ENCODE measurements at places on chromosomes 11 and 22.

GRCh38 chr22:50016308-50016987, 3.9 kb upstream of the IL17REL start:
- no peak for DNase-seq

GRCh38 chr11:95487391-95487790, 256.4 kb upstream of the SESN3 start:
- DNase-seq, result peak; percentile 32

DNA sequence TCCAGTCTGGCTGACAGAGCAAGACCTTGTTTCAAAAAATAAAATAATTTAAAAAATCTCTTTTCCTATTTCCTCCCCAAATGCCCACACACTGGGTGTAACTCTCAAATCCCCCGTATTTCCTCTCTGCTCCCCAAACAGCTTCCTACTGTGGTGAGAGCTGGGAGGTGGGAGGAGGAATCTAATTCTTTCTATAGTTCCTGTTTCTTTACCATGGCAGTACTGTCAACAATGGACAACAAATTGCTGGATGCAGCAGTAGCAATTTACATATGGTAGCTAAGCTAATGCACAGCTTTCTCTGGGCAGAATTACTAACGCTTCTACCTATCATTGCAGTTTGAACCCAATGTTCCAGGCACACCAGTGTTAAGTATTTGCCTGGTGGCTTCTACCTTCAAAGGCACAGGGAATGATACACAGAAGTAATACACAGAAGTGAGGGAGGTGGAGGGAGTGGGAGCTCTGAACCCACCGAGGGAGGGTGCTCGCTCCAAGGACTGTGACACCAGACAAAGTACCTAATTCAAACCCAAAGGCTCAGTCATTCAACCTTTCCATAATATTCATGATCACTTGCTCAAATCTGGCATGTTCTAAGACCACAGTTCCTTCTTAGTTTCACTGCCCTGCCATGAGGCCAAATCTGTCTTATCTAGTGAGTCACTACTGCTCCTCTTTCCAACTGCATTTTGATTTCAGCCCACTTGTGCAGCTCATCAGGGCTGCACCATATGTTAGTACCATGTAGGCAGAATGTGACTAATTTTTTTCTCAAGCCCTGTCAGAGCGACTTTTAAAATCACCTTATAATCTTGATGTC, 37.9 kb downstream of the CELF1 start:
- no peak for DNase-seq

GRCh38 chr11:128367573-128367972, 219.8 kb downstream of the ETS1 start:
- DNase-seq, result no peak

DNA sequence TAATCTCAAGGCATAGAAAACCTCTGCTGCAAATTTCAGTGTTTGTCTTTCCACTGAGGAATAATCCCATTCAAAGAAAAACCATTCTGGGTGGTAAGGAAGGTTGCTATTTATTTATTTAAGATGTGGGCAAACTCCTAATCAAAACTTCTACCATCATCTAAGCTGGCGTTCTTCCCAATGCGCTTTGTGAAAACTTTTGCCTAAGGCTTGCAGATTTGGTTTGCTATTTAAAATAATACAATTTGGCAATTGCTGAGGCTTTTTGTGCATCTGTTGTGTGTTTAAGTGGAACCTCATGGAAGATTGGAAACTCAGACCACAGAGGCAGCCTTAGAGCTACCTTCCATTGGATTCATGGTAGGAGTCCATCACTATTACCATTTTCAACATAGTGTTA, 309.0 kb downstream of the BLID start:
- DNase-seq, result no peak

- DNase-seq, result no peak
Measured at GRCh38 chr11:19441752-19442553, 201.2 kb upstream of the E2F8 start.

DNA sequence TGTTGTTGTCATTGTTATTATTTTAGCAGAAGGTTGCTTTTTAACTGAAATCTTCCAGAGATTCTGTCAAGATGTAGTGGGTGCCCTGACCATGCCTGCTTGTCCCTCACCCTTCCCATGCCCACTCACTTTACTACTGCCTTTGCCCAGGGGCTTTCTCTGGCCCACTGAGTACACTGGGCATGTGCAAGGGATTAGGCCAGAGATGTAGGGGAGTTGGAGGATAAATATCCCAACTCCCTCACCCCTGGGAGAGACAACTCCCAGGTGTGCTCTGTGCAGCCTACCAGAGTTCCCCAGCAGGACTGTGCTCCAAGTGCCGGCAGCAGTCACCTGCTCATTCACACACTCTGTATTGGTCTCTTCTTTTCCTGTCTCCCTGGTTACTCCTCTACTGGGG, 559.1 kb downstream of the MIAT start:
- no peak for DNase-seq

GRCh38 chr11:76663486-76663810, 7.1 kb downstream of the LRRC32 start:
- DNase-seq, result no peak

- no peak for DNase-seq
Measured at GRCh38 chr11:962688-963087, 37.0 kb downstream of the AP2A2 start.

GRCh38 chr11:126601136-126601535, 245.7 kb downstream of the ST3GAL4 start:
- DNase-seq, result no peak

DNA sequence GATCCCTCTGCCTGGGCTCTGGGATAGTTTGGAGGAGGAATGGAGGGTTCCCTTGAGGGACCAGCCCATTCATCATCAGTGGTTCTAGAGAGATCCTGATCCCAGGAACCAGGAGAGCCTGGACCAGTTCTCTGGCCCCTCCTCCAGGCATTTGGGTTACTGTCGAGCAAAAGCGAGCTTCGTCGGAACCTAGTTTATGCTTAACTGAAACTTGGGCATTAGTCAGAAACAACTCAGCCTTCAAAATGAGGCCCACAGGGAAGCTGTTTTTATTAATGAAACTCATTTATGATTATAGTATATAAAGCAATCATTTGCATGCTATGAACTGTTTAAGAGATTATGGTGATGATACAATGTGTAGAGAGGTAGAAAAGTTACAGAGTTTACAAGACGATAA, 61.4 kb downstream of the LIF start:
- DNase-seq, result no peak

DNA sequence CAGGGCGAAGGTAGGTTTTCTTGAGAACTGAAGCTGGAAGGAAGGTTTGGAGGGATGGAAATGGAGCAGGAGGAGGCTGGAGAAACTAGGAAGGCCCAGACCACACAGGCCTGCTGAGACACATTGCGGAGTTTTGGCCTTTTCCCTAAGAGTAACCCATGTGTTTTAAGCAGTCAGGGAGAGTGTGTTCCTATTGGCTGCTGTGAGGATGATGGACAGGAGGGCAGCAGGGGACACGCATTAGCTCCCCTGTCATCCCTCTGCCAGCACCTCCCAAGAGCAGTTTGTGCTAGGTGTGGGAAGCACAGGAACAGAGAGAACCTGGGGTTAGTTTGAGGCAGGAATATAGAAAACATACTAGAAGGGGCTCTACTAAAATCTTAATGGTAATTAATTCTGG, 842.1 kb downstream of the TBC1D22A start:
- no peak for DNase-seq

DNA sequence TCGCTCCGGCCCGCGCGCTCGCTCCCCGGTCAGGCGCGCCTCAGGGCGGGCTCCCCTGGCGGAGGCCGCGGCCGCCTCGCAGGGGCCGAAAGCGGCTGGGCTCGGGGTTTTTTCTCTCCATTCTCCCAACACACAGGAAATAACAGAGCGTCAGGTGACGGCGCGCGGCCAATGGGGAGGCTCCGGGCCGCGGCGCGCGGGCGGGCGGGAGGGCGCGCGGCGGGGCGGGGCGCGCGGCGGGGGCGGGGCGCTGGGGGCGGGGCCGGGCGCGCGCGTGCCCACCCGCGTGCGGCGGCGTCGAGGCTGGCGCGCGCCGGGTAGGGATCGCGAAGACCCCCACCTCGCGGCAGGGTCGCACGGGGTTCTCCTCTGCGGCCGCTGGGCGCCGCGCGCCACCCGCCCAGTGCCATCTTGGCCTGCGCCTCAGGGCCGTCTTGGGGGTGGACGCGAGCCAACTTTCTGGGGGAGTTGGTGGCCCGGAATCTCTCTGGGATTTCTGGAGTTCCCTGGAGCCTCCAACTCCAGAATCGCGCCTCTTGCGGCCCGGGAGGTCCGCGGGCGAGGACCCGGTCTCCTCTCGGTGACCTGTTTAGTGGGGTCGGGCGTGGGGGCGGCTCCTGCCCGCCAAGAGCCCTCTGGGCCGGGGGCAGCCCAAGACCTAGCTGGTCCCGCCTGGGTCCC, at the start of gene TCF20:
TSS of gene TCF20 (minus strand) at position 144 of the 681 bp plus-strand sequence. CDS start 55,348 bp downstream, outside the sequence.
- peak; percentile 99 for DNase-seq

DNA sequence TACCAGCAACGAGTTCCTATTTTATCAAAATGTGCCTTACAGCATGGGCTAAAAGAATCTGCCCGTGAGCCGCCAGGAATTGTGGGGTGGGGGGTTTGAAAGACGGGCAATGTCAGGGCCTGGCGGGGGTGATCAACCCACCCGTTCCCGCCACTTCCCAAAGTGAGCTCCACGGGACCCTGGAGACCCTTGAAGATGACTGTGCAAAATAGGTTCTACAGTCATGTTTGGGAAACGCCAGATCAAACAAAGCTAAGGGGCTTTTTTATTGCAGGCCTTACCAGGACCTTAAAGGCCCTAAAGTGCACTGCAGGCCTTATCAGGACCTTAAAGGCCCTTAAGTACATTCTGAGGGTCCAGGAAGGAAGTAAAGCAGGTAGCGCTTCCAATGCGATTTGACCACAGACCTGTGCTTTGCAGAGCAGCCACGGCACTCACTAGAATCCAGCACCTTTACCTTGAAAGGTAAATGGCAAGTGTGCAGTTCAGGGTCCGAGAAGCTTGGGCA, 404.1 kb downstream of the SHANK2 start:
- DNase-seq, result no peak

GRCh38 chr11:128789497-128790150, 77.5 kb downstream of the KCNJ1 start:
- DNase-seq, result no peak

- no peak for DNase-seq
Measured at GRCh38 chr22:27100789-27101188, 443.4 kb downstream of the MIAT start.

GRCh38 chr22:16964366-16964765, 43.7 kb downstream of the GAB4 start:
- DNase-seq, result no peak

- no peak for DNase-seq
Measured at GRCh38 chr22:35860837-35861236, 143.2 kb downstream of the APOL5 start.

DNA sequence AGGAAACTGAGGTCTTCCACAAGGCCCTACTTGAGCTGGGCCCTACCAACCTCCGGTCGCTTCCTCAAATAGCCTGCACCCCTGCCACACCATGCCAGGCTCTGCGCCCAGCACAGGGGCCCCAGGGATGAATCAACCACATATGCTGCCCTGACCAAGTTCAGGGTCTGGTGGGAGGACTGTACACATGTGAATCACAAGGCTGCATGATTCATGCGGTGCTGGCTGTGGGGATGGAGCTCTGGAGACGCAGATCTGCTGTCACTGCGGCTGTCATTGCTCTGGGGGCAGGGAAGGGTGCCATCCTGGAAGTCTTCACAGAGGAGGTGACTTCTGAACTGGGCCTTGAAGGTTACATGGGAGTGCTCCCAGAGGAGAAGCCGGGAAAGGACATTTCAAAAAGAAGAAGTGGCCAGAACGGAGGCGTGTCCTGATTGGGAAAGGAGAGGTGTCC, 21.5 kb downstream of the CYTH4 start:
- DNase-seq, result no peak

GRCh38 chr22:50505276-50505775, 2.2 kb downstream of the LMF2 start:
- DNase-seq, result no peak

DNA sequence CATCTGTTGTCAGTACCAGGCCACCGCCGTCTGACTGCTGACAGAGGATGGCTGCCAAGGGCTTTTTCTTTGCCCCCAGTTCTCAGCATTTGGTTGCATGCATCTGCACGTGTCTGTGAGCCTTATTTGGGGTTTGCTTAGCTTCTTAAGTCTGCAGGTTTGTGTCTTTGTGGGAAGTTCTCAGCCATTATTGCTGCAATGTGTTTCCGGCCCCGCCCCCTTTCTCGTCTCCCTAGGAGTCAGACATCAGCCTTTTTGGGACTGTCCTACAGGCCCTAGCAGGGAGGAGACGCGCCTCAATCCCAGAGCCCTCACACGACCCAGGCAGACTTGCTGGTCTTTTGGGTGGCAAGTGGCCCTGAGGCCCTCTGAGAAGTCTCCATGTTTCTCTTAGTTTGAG, 8.0 kb downstream of the MOB2 start:
- no peak for DNase-seq

GRCh38 chr22:37235897-37236607, 8.0 kb downstream of the RAC2 start:
- DNase-seq, result no peak

- DNase-seq, result no peak
Measured at GRCh38 chr11:123484448-123484847, 54.4 kb downstream of the GRAMD1B start.

DNA sequence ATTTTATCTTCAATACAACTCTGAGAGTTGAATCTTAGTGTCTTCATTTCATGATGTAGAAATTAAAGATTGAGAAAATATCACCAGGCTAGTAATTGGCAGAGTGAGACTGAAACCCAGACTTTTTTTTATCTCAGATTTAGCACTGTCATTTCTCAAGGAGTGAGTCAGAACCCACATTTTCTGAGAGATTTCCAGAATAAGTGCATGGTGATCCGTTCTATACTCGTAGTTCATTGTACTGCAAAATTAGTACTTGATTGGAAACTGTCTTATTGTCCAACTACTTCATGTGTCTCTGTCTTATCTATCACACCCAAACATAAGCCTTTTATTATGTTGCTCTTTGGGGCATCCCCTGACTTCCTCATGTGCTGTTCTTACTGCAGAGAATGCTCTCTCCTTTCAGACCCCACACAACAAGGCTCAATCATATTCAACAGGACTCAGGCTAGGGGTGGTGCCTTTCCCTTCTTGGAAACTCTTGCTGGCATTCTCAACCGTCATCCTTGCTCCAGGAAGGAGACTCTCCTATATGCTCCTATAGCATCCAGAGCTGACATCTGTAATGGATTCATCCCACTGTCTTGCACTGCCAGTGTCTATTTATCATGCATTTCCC, 76.7 kb upstream of the BLID start:
- no peak for DNase-seq

Data from GM19239 (cell line).